Activated T-helper 1 cell treated with anti-CD3 and anti-CD28 coated beads, Interleukin-12 subunit alpha, Interleukin-12 subunit beta, Interleukin-2, Interleukin-4 antibody, amounts not matched to agents 30 ng/mL and 10 ng/mL and 1 ng/mL, durations not matched to agents 14 hours and 24 hours and 36 hours (primary cell): ENCODE measurements at places on chromosomes 4 and X.

GRCh38 chr4:16027114-16027513, 56.7 kb downstream of the PROM1 start:
- H3K36me3 ChIP-seq, result no peaks in the 10 kb centered on the region
- H3K4me1 ChIP-seq, result no peaks in the 10 kb centered on the region
- no peak overlapping the region for H3K4me3 ChIP-seq
- H3K27ac ChIP-seq, result no peak overlapping the region

DNA sequence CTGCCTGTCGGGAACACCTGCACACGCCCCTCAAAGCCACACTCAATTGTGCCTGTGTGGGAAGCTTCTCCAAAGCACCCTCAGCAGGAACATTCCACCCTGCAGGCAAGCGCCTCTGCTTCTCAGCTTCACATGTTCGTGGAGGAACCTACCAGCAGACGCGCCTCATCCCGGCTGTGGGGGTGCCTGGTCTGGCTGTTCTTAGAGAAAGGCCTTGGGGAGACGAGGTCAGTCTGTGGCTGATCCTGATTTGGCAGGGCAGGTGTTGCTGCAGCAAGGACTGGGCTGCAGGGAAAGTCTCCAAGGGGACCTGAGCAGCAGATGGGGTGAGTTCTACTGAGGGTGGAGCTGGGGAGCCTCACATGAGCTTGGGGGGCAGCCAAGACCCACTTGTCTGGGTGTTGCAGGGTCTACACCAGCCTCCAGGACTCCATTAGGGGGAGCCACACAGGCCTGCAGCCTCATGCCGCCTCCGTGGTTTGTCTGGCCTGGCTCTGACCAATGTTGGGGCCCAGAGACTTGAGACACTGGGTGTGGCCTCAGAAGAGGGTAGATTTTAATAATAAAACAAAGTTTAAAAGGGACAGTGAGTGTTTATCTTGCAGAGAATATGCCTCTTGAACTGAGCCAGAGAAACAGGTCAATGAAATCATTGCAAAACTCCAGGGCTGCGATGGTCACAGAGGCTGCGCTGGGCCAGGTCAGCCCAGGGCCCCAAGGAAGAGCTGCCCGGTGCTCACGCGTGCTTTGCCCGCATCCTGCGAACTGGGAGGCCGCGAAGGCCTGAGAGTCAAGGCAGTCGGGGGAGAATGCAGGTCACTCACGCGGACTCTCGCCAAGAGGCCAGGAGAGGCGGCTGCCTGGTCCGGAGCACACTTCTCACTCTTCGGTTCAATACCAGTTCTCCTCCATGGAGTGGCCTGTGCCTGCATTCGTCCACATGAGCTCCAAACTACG, 21.1 kb downstream of the RNF212 start:
- H3K27ac ChIP-seq, result no peak overlapping the region
- no peaks in the 10 kb centered on the region for H3K36me3 ChIP-seq
- no peak overlapping the region for H3K4me3 ChIP-seq
- no peak for DNase-seq

DNA sequence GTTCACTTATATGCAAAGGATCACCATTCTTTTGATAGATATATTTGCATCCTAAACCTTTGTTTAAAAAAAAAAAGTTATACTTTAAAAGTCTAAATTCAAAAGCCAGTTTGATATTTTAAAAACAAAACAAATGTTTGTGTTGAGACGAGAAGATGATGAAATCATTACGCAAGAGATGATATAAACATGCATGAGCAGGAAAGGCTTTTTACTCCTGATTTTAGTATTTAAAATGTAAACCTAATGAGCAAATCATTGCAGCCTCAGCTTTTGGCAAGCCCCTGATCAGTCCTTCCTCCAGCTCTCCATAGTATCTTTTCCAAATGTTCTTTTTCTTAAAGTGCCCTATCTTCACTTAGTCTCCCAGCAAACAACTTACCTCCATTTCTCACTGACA, 115.6 kb downstream of the ARAP2 start:
- DNase-seq, result no peak
- no peak overlapping the region for H3K4me3 ChIP-seq
- H3K4me1 ChIP-seq, result peaks cover 13% of the 10 kb centered on the region
- H3K27me3 ChIP-seq, result no peaks in the 10 kb centered on the region

- DNase-seq, result no peak
- no peak overlapping the region for H3K4me3 ChIP-seq
- H3K27me3 ChIP-seq, result no peaks in the 10 kb centered on the region
- no peak overlapping the region for H3K27ac ChIP-seq
- no peaks in the 10 kb centered on the region for H3K36me3 ChIP-seq
- no peaks in the 10 kb centered on the region for H3K4me1 ChIP-seq
These were observed 614.5 kb upstream of the LCORL start for GRCh38 chr4:18636001-18636585.

GRCh38 chr4:138831948-138832347, 183.6 kb upstream of the NOCT start:
- no peaks in the 10 kb centered on the region for H3K27me3 ChIP-seq
- no peaks in the 10 kb centered on the region for H3K36me3 ChIP-seq
- no peak overlapping the region for H3K27ac ChIP-seq
- no peak for DNase-seq
- no peak overlapping the region for H3K4me3 ChIP-seq

- DNase-seq, result no peak
- H3K4me3 ChIP-seq, result no peak overlapping the region
- no peaks in the 10 kb centered on the region for H3K27me3 ChIP-seq
- H3K27ac ChIP-seq, result no peak overlapping the region
- no peaks in the 10 kb centered on the region for H3K4me1 ChIP-seq
These were observed 92.5 kb upstream of the SLC34A2 start for GRCh38 chr4:25563071-25563564.

DNA sequence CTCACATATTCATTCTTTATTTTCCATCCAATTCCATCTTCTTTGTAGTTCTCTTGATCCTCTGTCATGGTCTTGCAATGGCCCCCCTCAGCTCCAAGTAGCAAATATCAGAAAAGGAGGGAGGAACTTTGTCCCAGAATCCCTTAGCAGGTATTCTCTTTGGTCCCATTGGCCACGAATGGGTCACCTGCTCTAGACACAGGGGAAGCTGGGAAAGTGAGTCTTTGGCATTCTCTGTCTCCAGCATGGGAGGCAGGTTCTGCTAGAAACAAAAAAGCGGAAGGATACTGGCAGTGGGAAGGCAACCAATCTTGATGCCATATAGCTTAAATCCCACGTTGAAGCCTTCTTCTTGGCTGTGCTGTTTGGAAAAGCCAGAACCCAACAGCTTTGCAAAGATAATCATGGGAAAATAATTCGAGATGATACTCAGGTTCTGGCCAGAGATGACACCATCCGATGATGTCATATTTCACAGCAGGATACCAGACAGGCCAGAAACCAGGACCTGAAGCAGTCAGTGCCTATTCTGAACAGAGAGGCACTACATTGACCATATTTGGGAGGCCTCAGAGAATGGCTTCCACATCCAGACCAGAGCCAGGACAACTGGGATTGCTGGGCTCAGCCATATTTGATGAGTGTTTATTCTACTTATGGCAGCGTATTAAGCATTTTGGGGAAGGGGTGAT, 110.4 kb upstream of the ATXN3L start:
- DNase-seq, result no peak
- no peaks in the 10 kb centered on the region for H3K36me3 ChIP-seq
- H3K27me3 ChIP-seq, result no peaks in the 10 kb centered on the region
- H3K4me3 ChIP-seq, result no peak overlapping the region
- H3K27ac ChIP-seq, result no peak overlapping the region
- peaks cover 7% of the 10 kb centered on the region for H3K4me1 ChIP-seq

- H3K4me3 ChIP-seq, result no peak overlapping the region
- no peaks in the 10 kb centered on the region for H3K27me3 ChIP-seq
- no peak overlapping the region for H3K27ac ChIP-seq
- DNase-seq, result no peak
These were observed 407.9 kb downstream of the IL15 start for GRCh38 chr4:142044271-142044670.

DNA sequence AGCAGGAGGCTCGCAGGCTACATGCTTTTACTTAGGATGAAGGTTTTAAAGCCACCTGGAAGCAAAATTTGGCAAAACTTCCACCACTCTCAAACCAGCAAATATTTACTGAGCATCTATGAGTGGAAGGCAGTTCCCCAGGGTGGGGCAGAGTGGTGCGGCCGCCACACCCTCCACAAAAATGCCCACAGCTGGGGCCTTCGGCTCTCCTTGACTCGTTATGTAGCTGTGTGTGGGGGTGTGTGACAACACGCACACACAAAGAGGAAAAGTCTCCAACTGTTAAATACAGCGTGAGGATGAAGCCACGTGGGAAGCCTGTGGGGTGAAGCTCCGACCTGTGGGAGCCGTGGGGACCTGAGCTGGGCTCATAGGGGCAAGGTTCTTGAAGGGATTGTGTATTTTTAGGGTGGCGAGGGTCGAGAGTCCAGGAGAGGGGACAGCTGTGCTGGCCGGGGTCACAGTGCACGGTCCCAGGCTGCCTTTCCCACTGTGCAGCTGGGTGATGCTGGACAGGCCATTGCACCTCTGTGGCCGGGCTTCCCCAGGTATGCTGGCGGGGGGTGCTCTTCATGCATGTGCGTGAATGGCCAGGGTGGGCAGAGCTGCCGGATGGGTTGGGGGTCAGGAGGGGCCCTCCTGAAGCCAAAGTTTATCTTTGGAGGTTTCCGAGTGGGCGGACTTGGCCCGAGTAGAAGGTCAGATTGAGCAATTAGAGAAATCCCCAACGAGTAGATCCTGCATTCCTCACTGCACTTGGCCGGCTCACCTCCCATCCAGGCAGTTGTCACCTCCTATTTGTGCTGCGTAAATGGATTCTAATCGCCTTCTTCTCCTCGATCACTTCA, 25.4 kb downstream of the SORCS2 start:
- no peaks in the 10 kb centered on the region for H3K27me3 ChIP-seq
- H3K4me1 ChIP-seq, result no peaks in the 10 kb centered on the region
- no peak overlapping the region for H3K27ac ChIP-seq
- no peaks in the 10 kb centered on the region for H3K36me3 ChIP-seq
- no peak for DNase-seq

DNA sequence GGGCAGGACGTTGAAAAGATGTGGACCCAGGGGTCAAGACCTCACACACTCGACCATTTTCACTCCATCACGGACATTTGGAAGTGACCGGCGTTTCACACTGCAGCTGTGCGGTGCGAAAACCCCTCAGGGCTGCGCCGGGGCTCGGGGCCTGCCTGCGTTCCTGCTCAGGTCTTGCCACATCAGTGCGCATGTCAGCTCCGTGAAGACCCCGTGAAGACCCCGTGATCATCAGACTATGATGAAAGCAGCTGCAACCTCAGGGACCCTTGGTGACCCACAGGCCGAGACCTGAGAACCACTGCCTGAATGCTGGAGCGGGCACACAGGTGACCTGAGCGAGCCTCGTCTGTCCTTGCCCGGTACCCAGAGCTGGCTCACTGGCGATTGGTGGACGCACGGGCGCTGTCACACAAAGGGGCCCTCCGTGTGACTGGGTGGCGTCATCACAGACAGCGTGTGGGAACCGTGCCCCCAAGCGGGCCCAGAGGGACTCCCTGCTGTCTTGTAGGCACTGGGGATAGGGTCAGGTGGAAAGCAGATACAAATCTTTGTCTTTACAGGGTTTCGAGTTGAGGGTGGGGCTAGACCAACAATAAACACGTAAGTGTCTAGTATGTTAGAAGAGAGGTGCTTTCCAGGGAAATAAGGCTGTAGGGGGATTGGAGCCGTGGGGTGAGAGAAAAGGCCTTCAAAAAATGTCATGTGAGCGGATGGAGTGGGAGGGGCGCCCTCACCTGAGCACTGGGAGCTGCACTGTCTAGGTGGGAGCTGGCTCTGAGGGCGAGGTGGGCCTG, 12.7 kb downstream of the MSANTD1 start:
- H3K27me3 ChIP-seq, result peaks cover 2% of the 10 kb centered on the region
- no peak for DNase-seq
- no peaks in the 10 kb centered on the region for H3K36me3 ChIP-seq
- no peak overlapping the region for H3K4me3 ChIP-seq
- H3K27ac ChIP-seq, result no peak overlapping the region

DNA sequence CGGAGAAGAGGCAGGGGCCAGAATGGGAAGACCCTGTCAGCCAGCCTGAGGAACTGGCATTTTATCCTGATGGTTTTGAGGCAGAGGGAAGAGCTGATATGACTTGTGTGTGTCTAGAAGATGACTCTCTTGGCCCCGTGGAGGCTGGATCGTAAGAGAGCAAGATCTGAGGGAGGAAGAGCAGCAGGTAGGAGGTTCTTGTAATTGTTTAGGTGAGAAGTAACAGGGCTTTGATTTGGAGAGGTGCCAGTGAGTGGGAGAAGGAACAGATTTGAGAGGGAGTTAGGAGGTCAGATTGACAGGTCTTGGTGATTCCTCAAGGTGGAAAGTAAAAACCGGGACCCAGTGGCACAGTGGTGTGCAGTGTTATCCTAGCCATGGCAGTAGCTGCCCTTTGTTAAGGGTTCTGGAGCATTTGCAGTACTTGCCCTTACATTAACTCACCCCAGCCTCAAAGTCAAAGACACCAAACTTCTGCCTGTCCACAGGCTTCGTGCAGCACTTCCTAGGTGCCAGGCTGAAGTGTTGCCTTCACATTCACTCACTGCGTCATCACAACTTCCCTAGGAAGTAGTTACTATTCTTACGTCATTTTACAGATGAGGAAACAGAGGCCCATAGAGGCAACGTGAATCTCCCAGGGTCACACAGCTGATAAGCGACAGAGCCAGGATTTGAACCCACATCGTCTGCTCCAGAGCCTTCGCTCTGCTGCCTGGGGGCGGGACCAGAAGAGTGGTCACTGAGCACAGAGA, 23.7 kb downstream of the RTL5 start:
- H3K36me3 ChIP-seq, result peaks cover 1% of the 10 kb centered on the region
- no peak overlapping the region for H3K27ac ChIP-seq
- peaks cover 16% of the 10 kb centered on the region for H3K4me1 ChIP-seq
- peaks cover 33% of the 10 kb centered on the region for H3K27me3 ChIP-seq
- no peak overlapping the region for H3K4me3 ChIP-seq

DNA sequence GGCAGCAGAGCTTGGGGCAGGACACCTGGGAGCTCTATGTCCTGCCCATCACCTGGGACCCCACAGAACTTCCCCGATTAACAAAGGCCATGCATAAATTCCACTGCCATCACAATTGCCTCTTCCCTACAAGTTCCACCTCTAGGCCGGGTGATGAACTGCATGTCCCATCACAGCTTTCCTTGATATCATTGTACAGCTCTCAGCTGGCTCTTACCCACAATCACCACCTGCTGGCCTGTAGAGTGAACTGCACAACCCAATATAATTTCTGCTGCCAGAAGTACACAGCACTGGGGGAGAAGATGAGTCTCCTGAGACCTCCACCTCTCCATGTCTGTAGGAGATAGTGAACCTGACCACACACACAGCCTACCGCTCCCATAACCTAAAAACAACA, 285.0 kb upstream of the AADAT start:
- H3K4me3 ChIP-seq, result no peak overlapping the region
- H3K27ac ChIP-seq, result no peak overlapping the region
- H3K4me1 ChIP-seq, result no peaks in the 10 kb centered on the region
- no peak for DNase-seq

GRCh38 chrX:50075630-50076339, 125.0 kb downstream of the AKAP4 start:
- no peak for DNase-seq
- no peak overlapping the region for H3K4me3 ChIP-seq
- H3K36me3 ChIP-seq, result peaks cover 2% of the 10 kb centered on the region
- no peaks in the 10 kb centered on the region for H3K4me1 ChIP-seq
- H3K27ac ChIP-seq, result no peak overlapping the region
- no peaks in the 10 kb centered on the region for H3K27me3 ChIP-seq

GRCh38 chr4:87531621-87532020, 2.4 kb upstream of the SPARCL1 start:
- H3K4me3 ChIP-seq, result no peak overlapping the region
- H3K27me3 ChIP-seq, result peaks cover 5% of the 10 kb centered on the region
- no peak for DNase-seq
- H3K36me3 ChIP-seq, result no peaks in the 10 kb centered on the region
